Hepatocyte (in vitro differentiated cells): ENCODE measurements at places on chromosomes 2 and 18.

DNA sequence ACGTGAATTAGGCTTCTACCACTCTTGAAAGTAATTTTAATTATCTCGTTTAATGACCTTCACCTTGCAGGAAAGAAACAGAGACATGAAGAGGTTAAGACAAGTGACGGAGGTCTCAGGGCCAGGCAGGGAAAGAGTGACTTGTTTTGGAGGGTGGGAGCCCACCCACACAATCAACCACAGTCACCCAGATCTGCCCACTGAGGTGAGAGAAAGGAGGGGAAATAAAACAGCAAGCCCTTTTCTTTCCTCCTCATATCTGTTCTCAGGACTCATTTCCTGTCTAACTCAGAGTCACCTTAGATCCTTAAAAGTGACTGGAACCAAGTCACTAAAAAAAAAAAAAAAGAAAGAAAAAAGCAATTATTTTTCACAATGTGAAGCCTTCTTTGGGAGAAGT lies 26.8 kb downstream of the ATP8B1 start:
- DNase-seq = no peak

- DNase-seq = peak; percentile 35
Observed at GRCh38 chr2:238097988-238098871, 1.9 kb upstream of the ESPNL start.

GRCh38 chr2:233156001-233156400 lies 95.5 kb upstream of the ATG16L1 start:
- DNase-seq = no peak

- peak; percentile 71 for DNase-seq
Observed at GRCh38 chr2:62340994-62341484, 145.1 kb downstream of the B3GNT2 start.
